ENCODE measurements at places on chromosomes 16 and 17. TPM values are rescaled to one million over a fixed set of nuclear protein-coding genes. Genes with fewer than 3 reads are reported as not detected.
A peak's percentile ranks its signal among the peaks of the same experiment; 100 is the strongest.

GRCh38 chr16:48168075-48168474, 12.3 kb upstream of the ABCC12 start:
- DNase-seq, result no peak

DNA sequence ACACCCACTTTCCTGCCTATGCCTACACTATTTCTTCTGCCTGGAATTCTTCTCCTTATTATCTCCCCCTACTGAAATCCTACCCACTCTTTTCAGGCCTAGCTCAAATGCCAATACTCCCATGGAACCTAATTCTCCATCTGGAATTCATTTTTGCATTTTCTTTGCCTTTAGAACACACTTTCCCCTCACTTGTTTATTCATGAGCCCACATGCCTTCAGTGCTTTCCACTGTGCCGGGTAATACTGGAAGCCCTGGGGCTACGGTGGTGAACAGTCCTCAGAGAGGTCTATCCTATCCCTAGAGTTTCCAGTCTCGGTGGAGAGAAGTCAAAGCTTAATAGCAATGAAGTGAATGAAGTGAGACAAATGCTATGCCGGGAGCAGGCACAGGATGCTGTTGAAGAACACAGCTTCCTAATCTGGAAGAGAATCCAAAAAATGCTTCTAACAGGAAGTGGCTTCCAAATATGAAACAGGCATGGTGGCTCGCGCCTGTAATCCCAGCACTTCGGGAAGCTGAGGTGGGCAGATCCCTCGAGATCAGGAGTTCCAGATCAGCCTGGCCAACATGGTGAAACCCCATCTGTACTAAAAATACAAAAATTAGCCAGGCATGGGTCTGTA, 322.4 kb downstream of the GRIN2A start:
- no peak for DNase-seq

DNA sequence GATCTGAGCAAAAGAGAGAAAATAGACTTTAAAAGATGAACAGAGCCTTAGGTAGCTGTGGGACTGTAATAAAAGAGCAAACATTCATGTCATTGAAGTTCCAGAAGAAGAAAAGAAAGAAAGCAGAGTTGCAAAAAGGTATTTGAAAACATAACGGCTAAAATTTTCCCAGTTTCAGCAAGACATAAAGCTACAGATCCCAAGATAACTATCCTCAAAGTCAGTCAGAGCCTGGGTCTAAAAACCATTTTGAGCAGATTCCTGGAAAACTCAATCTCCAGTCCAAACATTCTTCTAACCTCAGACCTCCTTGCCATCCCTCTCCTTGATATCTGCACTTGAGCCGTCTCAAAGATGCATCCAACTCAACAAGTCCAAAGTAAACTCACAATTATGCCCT, 20.9 kb upstream of the CD300E start:
- no peak for DNase-seq

DNA sequence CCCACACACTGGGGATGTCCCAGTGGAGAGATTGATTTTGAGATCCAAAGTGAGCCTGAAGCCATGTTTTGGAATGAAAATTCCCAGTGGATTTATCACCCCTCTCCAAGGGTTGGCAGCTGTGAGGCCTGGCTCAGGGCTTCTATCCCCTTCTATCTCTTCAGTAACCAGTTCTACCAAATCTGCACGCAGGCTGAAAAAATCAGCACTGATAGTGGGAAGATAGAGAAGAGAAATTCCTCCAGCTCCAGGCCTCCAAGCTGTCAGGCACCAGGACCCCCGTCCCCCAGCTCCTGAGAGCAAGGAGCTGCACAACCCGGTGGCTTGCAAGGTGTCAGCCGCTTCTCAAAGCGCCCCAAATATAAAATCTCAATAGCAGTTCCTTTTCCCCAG, 1.0 kb downstream of the FLOT2 start:
- peak; percentile 18 for DNase-seq

DNA sequence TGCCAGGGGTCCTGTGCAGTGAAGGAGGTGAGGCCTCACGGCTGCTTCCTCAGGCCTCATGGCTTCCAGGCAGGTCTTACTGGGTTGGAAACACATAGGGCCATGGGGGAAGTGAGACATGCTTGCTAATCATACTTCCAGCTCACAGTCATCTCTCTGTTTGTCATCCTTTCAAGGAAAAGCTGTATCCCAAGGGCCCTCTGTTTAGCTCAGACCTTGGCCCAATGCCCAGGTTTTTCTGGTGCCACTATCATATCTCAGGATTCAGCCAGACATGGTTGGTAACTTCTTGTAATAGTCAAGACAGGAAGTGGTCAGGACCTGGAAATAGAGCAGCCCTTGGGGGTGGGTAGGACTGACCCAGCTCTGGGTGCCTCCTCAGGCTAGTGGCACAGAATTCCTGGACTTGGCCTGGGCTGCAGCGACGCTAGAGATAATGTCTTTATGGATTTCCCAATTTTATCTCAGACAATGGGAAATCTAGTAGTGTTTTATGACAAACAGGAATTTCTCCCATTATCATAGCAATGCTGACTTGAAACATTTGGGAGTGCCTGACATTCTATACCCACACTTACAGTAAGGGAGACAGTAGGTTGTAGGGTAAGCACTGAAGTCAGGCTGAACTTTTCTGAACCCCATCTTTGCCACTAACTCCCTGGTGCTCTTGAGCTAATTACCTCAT, 13.5 kb upstream of the ITGB3 start:
- peak; percentile 99 for DNase-seq

DNA sequence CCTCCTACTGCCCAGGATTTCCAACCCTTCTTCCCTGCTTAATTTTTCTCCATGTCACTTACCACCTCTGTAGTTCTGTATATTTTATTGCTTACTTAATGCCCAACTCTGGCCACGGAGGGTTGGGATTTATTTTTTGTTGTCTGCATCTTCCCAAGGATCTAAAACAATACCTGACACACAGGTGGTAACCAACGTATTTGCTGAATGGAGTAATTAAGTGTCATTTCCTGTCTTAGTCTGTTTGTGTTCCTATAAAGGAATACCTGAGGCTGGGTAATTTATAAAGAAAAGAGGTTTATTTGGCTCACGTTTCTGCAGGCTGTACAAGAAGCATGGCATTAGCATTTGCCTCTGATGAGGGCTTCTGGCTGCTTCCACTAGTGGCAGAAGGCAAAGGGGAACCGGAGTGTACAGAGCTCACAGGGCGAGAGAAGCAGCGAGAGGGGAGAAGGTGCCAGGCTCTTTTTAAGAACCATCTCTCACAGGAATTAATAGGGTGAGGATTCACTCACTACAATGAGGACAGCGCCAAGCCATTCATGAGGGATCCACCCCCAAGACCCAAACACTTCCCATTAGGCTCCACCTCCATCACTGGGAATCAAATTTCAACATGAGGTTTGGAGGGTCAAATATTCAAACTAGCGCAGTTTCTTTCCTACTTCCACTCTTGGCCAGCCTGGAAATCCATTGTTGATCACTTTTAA, 44.8 kb downstream of the ERN1 start:
- DNase-seq, result no peak

Gene AKAP10
- 33.7 TPM for total RNA-seq

Gene CA5A
- not detected for total RNA-seq

Data from MCF 10A (cell line).